ENCODE measurements at places on chromosomes 1 and 21.

- DNase-seq: no peak
Measured at GRCh38 chr1:201307231-201307630, 23.9 kb downstream of the PKP1 start.

DNA sequence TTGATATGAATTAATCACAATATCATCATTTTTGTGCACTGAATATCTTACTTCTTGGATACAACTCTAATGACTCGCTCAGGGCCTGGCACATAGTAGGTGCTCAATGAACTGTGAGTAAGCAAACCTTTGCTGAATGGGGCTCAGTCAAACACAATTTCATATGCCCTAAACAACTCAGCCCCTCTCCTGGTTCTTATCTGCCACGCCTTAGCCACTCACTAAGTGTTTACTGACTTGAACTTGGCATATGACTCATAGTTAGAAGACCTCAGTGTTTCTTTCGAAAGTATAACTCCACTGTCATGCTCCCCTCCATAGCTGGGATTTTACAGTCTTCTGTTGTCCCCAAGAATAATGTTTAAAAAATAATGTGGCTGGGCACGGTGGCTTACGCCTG lies 4.8 kb upstream of the IFNLR1 start:
- peak; percentile 6 for DNase-seq

- no peak for DNase-seq
Measured at GRCh38 chr1:219549215-219549614, 63.7 kb downstream of the ZC3H11B start.

GRCh38 chr1:226433341-226433720 lies 25.4 kb upstream of the PARP1 start:
- no peak for DNase-seq

GRCh38 chr1:66197785-66198184 lies 336.2 kb upstream of the SGIP1 start:
- no peak for DNase-seq

DNA sequence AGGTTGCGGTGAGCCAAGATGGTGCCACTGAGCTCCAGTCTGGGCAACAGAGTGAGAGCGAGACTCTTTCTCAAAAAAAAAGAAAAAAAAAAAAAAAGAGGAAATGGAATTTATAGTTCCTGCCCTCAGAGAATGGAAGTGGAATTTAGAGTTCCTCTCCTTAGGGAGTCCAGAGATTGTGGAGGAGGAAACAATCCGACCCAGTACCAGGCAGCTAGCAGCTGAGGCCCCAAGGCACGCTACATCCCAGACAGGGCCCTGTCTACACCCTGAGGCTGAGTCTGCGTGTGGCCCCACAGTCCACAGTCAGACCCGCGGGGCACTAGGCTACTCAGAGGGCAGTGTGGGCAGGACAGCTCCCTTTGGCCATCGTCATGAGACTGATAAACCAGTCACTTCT lies 1.9 kb upstream of the MFN2 start:
- no peak for DNase-seq

Data from CD4-positive, alpha-beta T cell treated with Interferon gamma for 1 hour (primary cell).